Sigmoid colon (tissue), 7 donors: ENCODE measurements at places on chromosomes 2 and 18. TPM values are rescaled to one million over a fixed set of nuclear protein-coding genes. Genes with fewer than 3 reads are reported as not detected.

DNA sequence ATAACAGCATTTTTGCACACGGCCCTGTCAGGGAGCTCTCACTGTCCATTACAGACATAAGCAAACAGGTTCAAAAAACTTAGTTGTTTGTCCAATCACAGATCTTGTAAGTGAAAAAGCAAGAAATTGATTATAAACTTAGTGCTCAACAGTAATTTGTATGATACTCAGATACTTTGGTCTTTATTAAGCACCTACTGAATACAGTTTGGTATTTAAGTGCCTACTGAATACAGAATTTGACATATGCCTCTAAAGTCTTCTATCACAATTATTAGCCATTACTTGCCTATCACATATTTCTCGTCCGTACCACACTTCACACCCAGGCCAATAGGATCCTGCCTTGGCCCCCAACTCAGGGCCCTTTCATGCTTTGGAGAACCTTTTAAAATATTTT, 283.1 kb downstream of the SUCLG1 start:
- no peak overlapping the region for H3K27ac ChIP-seq
- H3K36me3 ChIP-seq, result no peaks in the 10 kb centered on the region
- no peaks in the 10 kb centered on the region for H3K4me1 ChIP-seq
- no peaks in the 10 kb centered on the region for H3K27me3 ChIP-seq
- H3K4me3 ChIP-seq, result no peak overlapping the region

The DSG4 gene
- not detected for total RNA-seq

The CGREF1 gene
- total RNA-seq, result 1.1 TPM

DNA sequence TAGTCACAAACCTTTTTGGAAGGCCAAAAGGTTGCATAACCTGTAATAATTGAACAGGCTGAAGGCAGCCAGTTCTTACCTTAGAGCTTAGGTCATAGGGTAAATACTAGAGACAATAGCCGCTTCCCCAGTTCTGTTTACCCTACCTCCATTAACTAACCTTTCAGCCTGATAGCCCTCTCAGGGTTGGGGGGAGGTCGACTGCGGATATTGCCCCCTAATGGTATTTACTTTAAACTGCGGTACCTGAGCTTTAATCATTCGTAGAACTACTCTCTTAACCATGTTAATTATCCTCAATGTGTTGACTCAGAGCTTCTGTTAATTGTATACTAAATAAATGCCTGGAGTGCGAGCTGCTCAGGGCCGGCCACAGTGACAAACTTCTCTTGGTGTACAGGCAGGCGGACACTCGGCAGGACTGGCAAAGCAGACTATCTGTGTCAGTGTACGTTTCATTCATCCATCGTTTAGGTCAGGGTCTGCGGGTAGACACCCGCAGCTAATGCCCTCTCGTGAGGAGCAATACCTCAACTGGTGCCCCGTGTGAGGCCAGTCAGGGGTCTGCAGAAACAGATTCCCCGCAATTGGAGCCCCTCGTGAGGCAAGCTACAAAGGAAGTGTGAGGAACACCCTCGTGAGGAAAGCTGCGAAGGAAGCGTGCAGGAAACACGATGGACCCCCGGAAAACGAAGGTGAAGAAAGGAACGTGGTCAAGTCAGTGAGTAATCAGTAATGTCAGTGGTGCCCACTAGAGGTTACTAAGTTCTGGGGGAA, 115.3 kb upstream of the SCN7A start:
- H3K27me3 ChIP-seq, result no peaks in the 10 kb centered on the region
- no peaks in the 10 kb centered on the region for H3K4me1 ChIP-seq
- H3K36me3 ChIP-seq, result no peaks in the 10 kb centered on the region
- DNase-seq, result no peak

The PTPRN gene
- 8.8 TPM for total RNA-seq

The TMEM127 gene
- total RNA-seq, result 27.4 TPM

DNA sequence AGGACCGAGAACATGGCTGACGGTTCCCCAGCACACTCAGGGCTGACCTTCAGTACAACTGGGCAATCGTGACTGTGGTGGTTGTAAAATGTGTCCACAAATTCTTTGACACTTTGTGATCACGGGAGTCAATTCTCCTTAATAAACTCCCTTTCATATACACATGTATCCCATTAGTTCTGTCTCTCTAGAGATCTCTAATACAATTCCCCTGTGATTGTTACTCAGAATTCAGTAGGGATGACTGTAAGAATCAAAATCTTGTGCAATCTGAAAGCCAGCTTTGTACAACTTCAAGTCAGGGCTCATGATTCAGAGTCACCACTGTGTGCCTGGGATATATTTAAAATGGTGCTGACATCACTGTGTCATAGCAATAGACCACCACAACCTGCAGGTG, 89.5 kb upstream of the LMAN1 start:
- H3K27me3 ChIP-seq, result no peaks in the 10 kb centered on the region
- peaks cover 3% of the 10 kb centered on the region for H3K36me3 ChIP-seq
- no peak for DNase-seq
- H3K4me3 ChIP-seq, result no peak overlapping the region
- H3K27ac ChIP-seq, result no peak overlapping the region

The PDCL3 gene
- 41.3 TPM for total RNA-seq

GRCh38 chr18:51852681-51853080, 487.3 kb upstream of the DCC start:
- no peaks in the 10 kb centered on the region for H3K27me3 ChIP-seq
- H3K27ac ChIP-seq, result no peak overlapping the region
- no peak overlapping the region for H3K4me3 ChIP-seq
- no peaks in the 10 kb centered on the region for H3K36me3 ChIP-seq
- DNase-seq, result no peak

The MEIS1 gene
- 144 TPM for total RNA-seq

The GALR1 gene
- total RNA-seq, result 0.54 TPM

GRCh38 chr2:5121642-5122041, 570.5 kb upstream of the SOX11 start:
- DNase-seq, result no peak
- H3K4me3 ChIP-seq, result no peak overlapping the region
- no peaks in the 10 kb centered on the region for H3K27me3 ChIP-seq
- H3K36me3 ChIP-seq, result no peaks in the 10 kb centered on the region
- H3K27ac ChIP-seq, result no peak overlapping the region

The CCDC195 gene
- total RNA-seq, result not detected

The ABCG5 gene
- total RNA-seq, result not detected
